ENCODE measurements at places on chromosomes 7 and 10. TPM values are rescaled to one million over a fixed set of nuclear protein-coding genes. Genes with fewer than 3 reads are reported as not detected.

Gene NEUROD6
- not detected for total RNA-seq

Gene PIK3CG
- 0.50 TPM for total RNA-seq

Gene AGK
- 31.7 TPM for total RNA-seq

Gene IKZF1
- total RNA-seq, result 1.3 TPM

Gene PNLIPRP1
- total RNA-seq, result not detected

Gene SCIN
- total RNA-seq, result 14.7 TPM

Gene COMMD3
- total RNA-seq, result 48.1 TPM

GRCh38 chr10:11661441-11661840, 50.0 kb upstream of the USP6NL start:
- no peak for DNase-seq

DNA sequence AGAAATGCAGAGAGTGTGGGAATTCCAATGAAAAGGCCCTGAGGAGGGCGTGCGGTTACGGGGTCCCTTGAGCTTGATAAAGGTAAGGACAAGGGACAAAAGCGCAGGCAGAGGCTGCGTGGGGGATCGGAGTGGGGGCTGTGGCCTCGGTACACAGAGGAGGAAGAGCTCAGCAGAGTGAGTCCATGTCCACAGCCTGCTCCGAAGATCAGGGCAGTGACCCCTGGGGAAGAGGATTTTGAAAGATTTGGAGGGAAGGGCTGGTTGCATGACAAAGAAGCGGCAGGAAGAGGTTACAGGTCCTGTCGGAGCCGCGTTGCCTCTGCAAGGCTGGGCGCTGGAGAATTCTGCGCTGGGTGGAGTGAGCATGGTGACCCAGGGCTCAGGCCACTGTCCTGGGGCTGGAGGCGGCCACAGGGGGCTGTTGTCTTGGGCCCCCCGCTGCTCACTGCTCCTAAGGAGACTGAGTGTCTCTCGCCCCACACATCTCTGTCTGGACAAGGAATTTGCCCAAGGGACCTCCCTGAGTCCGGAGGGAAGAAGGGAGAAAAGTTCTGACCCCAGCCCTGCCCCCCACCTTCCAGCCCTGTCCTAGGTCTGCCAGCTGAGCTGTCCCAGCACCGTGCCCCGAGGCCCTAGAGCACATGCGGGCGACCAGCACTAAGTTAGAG, 69.8 kb upstream of the INSIG1 start:
- no peak for DNase-seq

DNA sequence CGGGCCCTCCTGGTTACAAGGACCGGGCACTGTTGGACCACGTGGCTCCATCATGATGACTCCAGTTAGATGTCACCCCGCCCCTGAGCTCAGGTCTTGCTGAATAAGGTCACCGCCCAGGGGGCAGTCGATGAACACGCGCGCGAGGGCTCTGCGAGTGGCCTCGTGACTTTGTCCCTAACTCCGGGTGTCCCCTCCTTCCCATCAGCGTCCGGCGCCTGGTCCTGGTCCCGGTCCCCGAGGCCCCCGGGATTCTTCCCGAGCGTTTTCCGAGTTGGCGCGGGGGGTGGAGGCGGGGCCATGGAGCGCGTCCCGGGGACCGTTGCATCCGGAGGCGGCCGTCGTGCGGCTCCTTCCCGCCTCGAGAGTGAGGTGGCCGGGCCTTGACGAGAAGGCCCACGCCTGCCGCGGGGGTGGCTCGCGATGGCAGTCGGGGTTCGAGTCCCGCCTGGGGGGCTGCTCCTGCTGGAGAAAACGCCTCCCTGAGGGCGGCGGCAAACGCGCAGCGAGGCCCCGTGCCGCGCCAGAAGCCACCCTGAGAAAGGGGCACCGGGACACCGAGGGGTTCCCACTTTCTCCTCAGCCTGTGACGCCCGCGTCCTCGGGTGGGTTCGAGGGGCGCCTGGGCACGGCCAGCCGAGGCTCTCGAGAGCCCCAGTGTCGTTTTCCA, 569 bp upstream of the NPTX2 start:
- DNase-seq, result no peak

- DNase-seq, result no peak
These were observed 74.0 kb downstream of the GPR141 start for GRCh38 chr7:37757563-37757962.

- no peak for DNase-seq
These were observed 38.6 kb upstream of the TNRC18 start for GRCh38 chr7:5462216-5462615.

- no peak for DNase-seq
These were observed 168.8 kb upstream of the RHOBTB1 start for GRCh38 chr10:61112771-61113170.

GRCh38 chr10:70499836-70500167, 21.2 kb downstream of the PALD1 start:
- DNase-seq, result no peak

GRCh38 chr7:2037301-2037807, 195.4 kb downstream of the MAD1L1 start:
- no peak for DNase-seq

GRCh38 chr7:44232396-44232795, 31.6 kb downstream of the YKT6 start:
- no peak for DNase-seq

DNA sequence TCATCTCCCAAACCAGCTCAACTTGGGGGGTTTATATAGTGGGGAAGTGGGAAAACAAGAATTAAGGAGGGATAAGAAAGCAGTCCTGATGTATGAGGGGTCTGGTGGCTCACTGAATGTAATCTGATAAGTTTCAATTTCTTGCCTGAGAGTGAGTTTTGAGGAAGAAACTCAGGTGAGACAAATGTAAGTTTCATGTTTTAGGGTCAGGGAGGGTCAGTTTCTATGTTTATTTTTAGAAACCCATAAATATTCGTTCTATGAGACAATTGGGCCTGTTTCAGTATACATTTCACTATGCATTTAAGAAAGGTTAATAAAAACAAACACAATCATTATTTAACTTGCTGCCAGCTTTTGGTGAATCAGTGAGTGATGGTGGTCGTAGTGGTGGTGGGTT, 128.0 kb upstream of the MBL2 start:
- no peak for DNase-seq

DNA sequence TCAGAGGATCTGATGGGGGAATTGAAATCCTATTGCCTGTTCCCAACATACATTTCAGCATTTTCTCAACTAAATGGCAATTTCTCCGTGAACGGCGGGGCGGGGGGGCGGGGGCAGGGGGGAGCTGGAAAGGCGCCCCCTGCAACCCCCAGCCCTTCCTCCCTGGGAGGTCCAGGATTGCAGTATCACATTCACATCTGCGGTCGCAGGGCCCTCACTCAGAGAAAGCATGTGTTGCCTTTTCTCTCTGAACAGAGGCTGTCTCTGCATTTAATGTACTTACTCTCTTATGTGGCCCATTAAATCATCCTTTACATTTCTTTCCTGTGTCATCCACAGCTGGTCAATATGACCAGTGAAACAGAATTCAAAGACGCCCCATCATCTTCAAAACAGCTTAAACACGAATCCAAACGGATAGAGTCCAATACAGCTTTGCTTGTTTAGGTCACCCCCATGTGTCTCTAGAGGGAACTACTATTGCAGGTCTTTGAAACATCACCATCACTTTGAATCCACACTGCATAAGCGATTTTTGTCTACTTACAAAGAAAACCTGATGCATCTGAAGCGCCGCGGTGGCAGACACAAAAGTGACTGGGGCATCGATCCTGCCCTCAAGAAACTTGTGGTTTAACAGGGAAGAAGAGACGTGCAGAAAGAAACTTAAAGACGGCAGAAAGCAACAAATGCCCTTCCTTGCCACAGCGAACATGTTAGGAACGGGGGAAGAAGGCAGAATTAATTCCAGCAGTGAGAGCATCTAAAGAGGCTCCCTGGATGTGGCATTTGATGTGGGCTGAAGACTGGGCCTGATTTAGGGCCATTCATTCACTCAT, 17.0 kb upstream of the ECHDC3 start:
- no peak for DNase-seq

- DNase-seq, result no peak
These were observed 22.2 kb downstream of the ENTPD7 start for GRCh38 chr10:99681553-99681952.

DNA sequence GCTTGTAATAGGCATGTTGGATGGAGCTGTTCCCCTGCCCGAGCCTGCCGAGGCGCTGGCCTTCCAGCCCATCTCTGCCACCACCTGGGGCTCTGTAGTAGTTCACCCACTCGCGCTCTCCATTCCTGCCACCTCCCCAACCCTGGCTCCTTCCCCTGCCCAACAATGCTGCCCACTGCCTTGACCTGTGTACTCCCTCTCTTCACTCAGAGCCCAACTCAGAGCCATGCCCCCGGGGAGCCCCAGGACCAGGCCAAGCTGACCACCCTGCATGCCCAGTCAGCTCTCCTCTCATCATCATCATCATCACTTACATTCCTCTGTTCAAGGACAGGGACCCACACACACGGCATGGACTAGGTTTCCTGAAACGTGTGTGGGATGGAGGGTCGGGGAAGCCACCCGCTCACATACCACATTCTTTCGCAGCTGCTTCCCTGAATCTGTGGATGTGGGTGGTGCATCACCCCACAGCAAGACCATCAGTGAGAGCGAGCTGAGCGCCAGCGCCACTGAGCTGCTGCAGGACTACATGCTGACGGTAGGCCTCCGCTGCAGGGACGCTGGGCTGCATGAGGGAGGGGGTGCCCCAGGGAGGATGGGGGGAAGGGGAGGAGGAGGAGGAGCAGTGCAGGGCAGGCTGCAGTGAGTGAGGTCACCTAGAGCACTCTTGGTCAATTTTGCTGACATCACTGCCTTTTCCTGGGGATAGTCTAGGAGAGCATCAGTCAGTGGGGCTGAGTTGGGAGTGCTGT, 15.6 kb downstream of the NACAD start:
- DNase-seq, result no peak

DNA sequence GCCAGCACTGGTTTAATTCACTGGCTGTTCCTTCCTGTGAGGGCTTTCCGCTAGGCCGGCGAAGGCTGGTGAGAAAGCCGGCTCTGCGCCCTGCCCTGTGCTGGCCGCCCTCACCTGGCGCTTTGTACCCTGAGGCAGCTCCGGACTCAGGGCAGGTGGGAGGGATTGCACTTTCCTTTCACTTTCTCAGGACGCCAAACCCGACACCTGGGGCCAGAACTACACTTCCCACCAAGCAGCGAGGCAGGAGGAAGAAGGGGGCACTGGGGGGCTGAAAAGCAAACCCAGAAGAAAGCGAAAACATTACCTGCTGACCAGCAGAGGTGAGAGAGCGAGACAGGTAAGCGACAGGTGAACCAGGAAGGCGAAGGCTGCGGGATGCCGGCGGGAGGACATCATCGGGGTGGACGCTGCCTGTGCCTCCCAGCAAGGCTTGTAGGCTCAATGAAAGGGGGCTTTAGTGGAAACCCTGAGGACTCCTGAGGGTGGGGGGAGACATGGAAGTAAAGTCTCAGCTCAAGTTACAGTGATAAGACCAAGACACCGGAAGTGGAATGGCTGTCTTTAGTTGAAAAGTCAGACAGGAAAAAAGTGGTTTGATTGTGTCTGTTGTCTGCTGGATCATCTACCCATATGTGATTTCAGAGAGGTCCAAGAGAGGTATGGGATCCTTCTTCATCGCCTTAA, at the start of gene RAB19:
RAB19 (plus strand) TSS at position 181 of the 687 bp plus-strand sequence. CDS start 3,589 bp downstream, outside the sequence.
- no peak for DNase-seq

DNA sequence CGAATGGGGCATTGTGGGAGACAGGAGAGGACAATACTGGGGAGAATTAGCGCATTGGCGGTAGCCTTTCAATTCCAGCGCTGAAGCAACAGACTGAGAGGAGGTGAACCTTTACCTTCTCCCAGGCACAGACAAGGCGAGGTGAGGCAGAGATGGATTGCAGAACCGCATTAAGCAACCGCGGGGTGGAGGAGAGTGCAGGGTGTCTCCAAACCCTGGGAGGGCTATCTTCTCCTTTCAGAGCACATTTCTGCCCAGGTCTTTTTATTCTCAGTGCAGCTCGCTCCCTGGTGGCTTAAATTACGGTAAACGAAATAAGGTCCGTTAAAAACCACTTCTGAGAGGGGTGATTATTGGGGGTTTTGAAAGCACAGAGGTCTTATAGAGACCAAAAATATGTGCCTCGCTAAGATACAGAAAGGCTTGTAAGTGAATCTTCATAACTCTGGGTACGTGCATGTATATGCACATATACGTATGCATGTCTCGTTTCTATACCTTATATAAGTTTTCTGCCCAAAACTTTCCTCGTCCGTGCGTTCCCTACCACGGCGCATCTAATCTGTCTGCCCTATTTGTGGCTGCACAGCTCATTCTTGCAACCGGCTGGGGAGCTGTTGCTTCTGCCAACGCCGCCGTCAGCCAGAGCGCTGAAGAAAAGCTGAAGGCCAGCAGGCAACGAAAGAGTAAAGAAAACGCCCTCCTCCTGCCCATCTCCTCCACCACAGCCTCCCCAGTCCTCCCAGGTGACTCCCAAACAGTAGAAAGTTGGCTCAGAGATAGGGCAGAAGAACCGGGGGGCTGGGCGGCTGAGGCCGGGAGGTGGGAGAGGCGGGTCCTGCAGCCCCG, 895 bp upstream of the ZNF804B start:
- DNase-seq, result no peak

DNA sequence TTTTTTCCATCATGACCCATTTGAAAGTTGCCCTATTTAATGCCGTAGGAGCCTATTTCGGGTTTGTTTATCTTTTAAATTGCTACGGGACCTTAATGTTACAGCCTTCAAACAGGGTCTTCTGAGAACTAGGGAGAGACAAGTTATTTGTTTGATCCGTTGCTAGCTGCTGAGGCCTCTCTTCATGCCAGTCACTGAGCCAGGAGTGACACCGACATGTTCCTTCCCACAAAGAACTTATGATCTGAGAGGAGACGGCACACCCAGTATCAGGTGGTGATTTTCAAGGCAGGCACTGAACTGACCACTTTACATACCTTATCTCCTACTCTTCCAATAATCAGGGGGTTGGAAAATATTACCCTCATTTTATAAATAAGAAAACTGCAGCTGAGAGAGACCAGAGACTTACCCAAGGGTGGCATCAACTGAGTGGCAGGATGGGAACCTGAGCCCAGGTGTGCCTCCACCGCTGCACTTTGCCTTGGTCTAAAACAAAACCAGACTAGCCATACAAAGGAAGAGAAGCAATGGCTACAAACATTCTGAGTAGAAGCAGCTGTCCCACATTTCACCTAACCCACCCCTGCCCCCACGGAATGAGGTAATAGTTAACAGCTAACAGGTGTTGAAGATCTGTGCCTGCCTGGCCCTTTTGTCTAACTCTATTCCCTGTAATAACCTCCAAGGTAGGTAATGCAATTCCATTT, 40.5 kb downstream of the PPP1R3C start:
- no peak for DNase-seq
